Fibroblast of skin of left quadriceps (primary cell): ENCODE measurements at places on chromosomes 1 and 21.

- no peak for DNase-seq
Observed at GRCh38 chr1:80917826-80918225, 882.9 kb upstream of the ADGRL2 start.

GRCh38 chr1:220875260-220875659, 4.0 kb upstream of the HLX start:
- no peak for DNase-seq

DNA sequence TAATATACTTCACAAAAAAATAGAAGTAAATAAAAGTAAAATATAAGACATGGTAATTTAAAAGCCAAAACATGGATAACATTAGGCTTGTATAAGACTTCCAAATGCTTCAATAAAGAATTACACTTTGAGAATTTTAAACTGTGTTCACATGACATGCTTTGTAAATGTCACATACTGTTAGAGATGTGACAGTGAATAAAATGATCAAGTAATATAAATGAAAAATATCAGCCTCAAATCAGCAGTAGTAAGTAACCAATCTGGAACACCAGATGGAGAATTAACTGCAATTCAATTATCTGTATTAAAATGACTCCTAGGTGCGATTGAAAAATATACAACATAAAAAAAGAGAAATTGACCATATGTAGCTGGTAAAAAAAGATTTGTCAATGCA, 1260.8 kb downstream of the BRINP3 start:
- no peak for DNase-seq

- no peak for DNase-seq
Observed at GRCh38 chr1:76587212-76587611, 280.1 kb upstream of the ST6GALNAC5 start.

DNA sequence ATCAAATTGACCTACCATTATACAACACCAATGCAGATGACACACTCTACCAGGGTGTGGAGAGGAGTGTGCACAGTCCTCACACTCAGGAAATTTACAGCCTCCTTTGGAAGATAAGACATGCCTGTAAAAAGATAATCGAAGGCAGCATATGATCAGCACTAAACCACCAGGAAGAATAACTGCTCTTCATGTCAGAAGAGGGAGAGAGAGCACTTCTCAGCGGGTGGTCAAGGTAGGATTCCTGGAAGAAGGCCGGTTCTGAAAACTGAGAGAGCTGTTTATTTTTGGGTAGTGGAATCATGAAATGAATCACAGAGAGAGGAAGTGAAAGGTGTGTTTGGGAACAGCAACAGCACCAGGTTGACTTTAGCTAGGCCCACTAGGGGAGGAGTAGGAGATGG, 14.0 kb upstream of the ZNF697 start:
- no peak for DNase-seq

DNA sequence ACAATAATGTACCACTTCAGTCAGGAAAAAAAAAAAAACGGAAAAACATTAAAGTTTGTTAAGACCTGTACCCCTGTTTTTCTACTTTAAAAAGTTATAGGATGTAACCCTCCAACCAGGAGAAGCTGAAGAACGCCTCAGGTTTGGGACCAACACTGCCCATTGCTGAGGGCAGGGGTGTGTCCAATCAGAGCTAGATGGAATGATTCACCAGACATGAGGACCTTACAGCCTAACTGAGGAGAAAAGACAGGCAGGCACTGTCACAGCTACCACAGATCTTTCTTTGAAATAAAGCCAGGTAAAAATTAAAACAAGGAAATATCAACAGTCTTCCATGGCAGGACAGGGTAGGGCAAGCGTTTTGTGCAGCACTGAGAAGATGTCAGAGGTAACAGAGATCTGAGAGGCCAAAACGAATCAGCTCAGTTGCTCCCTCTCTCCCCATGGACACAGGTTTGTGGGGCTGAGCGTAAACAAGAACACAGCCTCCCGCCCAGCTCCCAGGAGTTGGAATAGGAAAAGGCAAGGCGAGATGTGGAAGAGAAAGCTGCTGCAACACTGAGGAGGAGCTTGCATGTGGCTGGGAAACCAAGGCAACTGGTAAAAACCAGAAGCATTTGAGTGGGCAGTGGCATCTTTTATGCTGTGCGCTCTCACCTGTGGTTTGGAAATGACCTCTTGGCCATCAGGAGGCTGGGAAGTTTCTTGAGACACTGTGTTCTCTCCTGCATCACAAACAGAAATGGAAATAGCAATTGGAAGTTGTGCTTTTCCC, 34.0 kb downstream of the SEC16B start:
- DNase-seq = no peak

DNA sequence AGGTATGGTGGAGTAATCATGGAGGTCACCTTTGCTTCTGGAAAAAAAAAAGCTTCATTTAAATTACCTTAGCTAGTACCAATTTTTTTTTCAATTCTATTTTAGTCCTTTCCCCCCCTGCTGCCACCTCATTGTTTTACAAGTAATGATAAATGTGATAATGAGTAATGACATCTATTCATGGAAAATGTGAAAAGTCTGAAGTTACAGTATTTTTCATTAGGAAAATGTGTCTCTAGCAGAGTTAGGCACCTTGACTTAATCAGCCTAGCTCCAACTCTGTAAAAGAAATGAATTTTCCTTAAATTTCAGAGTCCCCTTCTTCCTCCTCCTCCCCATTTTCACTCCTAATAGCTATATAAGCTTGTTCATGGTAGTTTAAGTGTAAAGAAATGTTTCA, 204.9 kb upstream of the USP25 start:
- DNase-seq = no peak

DNA sequence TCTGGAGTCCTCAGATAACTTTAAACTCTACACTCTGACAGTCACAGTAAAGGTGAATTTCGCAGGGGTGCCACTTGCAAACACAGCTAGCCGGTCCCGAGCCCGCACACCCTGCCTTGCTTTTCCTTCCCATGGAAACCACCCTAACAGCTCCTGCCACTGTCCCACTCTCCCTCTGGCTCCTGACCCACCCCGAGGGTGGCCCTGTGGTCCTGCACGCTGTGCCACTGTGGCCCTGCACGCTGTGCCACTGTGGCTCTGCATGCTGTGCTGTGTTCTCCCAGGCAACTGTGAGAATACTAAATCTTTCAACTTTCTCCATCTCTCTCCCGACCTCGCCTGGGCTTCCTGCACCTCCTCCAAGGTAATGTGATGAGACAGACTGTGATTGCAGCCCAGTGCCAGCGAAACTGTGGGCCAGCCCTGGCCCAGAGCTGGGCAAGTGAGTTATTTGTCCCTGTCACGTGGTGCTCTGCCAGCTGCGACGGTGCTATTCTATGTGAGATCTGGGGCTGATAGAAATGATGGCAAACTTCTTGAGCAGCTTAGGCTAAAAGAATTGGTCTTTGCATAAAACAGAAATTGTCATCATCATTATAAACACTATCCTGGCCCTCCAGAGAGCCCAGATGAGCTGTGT, 63.4 kb upstream of the TARBP1 start:
- no peak for DNase-seq

GRCh38 chr1:225462714-225463574, 35.1 kb upstream of the LBR start:
- no peak for DNase-seq

- no peak for DNase-seq
Observed at GRCh38 chr1:87246436-87246835, 82.2 kb upstream of the LMO4 start.

DNA sequence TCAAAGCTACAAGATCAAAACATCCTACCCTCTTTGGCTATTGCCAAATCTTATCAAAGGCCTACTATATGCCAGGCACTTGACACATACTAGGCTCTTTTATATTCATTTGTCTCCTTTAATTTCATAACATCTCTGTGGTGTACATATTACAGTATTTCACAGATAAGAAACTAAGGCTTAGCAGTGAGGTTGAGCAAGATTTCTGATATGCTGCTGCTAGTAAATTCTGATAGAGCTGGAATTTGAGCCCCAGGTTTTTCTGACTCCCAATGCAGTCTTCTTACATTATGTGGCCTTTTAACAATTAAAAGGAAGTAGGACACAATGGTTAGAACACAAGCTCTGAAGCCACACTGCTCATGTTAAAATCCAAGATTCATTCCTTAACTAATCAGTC, 16.8 kb downstream of the CCDC185 start:
- DNase-seq = no peak

GRCh38 chr1:14869187-14869586, 270.7 kb downstream of the KAZN start:
- no peak for DNase-seq
